Posterior vena cava (tissue), 2 donors: ENCODE measurements at places on chromosomes 5 and 9. TPM values are rescaled to one million over a fixed set of nuclear protein-coding genes. Genes with fewer than 3 reads are reported as not detected.

Gene ZNF454
- total RNA-seq: 2.3 TPM

Gene FBLL1
- 0.24 TPM for total RNA-seq

Gene ORM2
- not detected for total RNA-seq

Gene THOC3
- 16.4 TPM for total RNA-seq

Gene PCDHA6
- total RNA-seq: 0.23 TPM

Gene CHSY3
- 5.8 TPM for total RNA-seq

Gene BTNL8
- total RNA-seq: not detected

DNA sequence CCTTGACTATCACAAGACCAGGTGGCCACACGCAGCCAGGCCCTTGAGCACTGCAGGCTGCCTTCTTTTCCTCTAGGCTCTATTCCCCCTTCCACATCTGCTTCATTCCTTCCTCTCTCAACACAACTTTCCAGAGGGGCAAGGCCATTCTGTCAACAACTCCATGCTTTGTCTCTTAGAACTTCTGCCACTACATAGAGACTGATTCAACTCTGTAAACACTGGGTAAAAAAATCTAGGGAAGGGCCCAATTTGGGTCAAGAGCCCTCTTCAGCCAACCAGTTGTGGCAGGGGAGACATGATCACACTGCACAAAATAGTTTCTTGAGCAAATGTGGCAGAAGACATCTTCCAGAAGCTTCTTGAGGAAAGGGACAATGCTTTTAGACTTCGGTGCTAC lies 55.6 kb downstream of the ATPSCKMT start:
- no peak for DNase-seq

DNA sequence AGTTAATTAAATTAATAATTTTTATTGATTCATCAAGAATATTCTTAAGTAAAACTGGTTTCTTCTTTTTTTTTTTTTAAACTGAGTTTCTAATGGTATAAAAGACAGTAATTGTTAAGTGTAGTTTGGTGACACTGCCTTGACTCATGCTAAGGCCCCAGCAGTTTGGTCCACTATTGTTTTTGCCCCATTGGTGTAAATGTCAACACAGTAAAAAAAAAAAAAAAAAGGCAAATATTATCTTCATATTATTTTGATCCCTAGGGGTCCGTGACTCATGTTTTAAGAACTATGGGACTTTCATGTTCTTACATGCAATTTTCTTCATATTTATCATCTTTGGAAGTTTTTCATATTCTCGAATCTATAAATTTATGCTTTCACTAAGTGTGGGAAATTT lies 29.2 kb upstream of the JAK2 start:
- DNase-seq: no peak

- no peak for DNase-seq
Observed at GRCh38 chr9:15377625-15378540, 44.8 kb upstream of the SNAPC3 start.

- DNase-seq: peak; percentile 80
Observed at GRCh38 chr5:68086857-68087256, 128.7 kb upstream of the PIK3R1 start.

DNA sequence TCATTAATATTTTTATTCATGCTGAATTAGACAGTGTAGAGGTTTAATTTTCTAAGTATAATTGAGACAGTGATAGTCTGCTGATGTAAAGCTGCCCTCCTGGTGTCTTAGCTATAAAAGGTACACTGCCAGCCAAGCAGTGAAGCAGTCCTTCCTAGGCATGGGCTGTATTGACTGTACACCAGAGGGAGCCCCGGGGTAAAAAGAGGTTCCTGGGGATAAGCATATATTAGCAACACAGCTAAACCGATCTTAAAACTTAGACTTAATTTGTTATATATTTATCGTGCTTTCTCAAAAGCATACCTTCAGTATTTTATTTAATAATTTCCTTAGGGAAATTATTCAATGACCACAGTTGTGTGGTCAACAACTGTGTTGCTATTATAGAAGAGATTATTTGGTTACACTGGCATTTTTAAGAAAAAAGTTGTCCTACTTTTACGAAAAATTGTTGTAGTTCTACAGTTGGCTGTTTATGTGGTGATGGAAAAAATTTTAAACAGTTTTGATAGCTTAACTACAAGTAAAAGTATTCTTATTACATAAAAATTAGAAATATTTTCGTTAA lies 68.8 kb downstream of the ELL2 start:
- no peak for DNase-seq

DNA sequence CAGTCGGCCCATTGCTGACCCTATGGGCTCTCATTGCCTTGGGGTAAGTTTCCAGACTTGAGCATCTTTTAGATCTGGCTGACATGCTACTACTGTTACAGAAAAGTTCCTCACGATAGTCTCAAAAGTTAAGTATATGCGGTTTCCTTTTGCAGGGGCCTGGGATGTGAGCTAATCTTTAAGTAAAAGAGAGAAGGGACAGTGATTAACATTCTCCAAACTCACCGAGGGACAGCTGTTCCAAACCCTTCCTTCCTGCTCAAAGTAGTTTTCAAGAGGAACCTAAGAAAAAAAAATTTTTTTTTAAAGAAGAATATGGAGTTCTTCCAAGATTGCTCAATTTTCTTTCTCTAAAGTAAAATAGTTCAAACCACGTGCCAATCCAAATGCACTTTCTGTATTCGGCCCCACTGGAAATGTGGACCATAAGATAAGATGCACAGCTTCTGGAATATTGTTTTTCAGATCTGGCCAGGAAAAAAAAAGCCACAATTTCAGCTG lies 168.0 kb upstream of the SPRY4 start:
- DNase-seq: no peak

GRCh38 chr5:153594785-153595184 lies 104.3 kb downstream of the GRIA1 start:
- DNase-seq: no peak

DNA sequence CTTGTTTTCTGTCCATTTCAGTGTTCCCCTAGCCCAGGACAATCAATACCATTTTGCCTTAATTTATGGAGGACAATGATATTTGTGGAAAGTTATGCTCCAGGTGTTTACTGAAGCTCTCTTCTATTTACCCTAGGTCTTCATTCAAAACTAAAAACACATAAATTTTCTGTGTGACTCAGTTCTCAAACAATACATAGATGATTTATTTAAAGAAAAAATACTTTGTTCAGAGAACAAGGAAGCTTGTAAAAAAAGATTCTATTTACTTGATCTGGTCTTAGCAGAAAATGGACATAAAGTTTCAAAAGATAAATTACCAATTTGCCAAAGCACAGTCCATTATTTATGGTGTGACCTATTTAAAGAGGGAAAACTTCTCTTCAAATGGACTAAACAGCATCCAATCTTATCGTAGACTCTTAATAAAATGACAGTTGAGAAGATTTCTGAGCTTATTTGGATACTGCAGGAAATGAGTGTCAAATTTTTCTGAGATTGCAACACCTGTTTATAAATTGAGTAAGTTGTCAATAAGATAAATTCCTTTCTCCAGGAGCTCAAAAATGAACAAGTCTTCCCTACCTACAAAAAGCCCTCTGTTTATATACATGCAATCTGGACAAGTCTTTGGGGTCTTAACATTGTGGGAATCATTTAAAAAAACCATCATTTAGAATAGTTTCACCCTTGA lies 627.2 kb downstream of the PSAT1 start:
- DNase-seq: no peak

DNA sequence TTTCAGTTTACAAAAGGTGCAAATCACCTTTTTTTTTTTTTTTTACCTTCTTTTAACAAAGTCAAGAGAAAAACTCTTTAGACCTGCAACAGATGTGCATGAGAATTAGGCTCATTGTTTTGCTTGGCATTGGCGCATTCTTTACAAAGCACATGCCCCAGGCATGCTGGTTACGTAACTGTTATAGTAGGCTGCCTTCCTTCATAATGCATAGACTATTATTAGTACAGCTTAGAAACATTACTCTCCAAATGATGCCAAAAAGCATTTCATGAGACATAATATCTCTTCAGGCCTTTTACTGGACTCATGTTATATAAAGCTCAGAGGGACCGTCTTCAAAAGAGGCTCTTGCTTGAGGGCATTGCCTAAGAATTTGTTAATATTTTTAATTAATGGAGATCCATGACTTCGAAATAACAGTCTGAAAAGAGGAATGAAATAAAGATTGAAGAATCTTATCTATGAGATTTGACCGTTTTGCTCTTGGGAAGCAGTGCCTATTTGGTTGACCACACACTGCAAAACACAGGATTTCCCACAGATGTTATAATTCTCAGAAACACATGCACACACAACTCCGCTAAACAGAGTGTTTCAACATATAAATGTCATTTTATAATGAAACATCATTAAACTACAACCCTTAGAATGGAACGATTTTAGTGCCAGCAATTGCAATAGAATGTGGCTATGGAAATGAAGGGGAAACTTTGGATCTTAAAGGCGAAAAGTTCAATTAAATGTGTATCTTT lies 478.7 kb downstream of the PRR16 start:
- DNase-seq: no peak

- no peak for DNase-seq
Observed at GRCh38 chr5:14266171-14266570, 123.0 kb downstream of the TRIO start.

DNA sequence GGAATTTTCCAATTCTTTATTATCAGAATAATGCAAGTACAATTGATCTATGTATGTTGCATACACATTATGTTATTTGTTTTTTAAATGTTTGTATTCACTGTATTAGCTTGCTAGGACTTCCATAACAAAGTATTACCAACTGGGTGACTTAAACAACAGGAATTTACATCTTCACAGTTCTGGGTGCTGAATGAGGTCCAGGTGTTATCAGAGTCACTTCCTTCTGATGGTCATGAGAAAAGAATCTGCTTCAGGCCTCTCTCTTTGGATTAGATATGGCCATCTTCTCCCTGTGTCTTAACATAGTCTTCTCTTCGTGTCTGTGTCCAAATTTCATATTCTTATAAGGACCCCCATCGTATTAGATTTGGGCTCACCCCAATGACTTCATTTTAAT lies 229.1 kb upstream of the TRPC7 start:
- DNase-seq: no peak

- DNase-seq: no peak
Observed at GRCh38 chr5:103111468-103111867, 8.5 kb downstream of the GIN1 start.

DNA sequence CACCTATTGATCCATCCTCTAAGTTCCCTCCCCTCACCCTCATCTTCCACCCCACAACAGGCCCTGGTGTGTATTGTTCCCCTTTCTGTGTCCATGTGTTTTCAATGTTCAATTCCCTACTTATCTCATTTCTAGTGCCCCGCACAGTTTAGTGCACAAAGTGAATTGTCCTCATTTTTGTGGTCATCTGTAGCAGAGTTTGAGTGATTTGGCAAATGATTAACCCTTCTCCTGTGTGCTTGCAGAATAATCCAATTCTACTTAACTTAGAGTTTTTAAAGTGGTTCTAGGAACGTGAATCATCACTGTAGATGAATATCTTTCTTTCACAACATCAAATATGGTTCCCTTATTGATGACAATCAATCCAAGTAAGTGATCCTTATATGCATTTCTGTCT lies 6.3 kb upstream of the HAPLN1 start:
- no peak for DNase-seq

- DNase-seq: no peak
Observed at GRCh38 chr5:125409234-125409860, 662.9 kb upstream of the ZNF608 start.

- no peak for DNase-seq
Observed at GRCh38 chr5:139243425-139243970, 45.3 kb upstream of the SIL1 start.
